ENCODE measurements at places on chromosomes 7 and 10.

GRCh38 chr10:89301721-89302445, at the start of gene IFIT2:
Gene IFIT2 (plus strand): TSS chr10:89302046. CDS start chr10:89302124, 78 bp downstream.
- DNase-seq, result no peak

DNA sequence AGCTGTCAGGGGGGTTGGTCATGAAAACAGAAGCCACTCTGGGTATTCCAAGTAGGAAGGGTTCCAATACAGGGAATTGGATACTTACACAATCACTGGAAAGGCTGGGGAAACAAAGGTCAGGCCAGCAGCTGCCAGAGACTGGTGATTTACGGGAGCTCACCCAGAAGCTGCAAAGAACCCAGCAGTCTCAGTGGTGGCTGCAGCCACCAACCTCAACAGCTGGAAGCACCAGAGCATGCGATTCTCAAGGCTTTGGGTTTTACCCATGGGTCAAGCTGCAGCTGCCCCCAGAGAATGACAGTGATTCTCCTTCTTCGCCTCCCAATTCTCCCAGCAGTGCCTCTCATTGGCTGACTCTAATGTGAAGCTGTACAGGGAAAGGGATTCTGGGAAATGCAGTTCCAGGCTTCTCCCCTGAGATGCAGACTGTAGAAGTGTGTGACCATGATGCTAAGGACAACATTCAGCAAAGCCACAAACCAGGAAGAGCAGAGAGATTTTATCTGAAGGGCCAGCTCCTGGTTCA, 107.2 kb upstream of the TCF7L2 start:
- no peak for DNase-seq

- no peak for DNase-seq
These were observed 52.1 kb downstream of the CAMK1D start for GRCh38 chr10:12401466-12401865.

DNA sequence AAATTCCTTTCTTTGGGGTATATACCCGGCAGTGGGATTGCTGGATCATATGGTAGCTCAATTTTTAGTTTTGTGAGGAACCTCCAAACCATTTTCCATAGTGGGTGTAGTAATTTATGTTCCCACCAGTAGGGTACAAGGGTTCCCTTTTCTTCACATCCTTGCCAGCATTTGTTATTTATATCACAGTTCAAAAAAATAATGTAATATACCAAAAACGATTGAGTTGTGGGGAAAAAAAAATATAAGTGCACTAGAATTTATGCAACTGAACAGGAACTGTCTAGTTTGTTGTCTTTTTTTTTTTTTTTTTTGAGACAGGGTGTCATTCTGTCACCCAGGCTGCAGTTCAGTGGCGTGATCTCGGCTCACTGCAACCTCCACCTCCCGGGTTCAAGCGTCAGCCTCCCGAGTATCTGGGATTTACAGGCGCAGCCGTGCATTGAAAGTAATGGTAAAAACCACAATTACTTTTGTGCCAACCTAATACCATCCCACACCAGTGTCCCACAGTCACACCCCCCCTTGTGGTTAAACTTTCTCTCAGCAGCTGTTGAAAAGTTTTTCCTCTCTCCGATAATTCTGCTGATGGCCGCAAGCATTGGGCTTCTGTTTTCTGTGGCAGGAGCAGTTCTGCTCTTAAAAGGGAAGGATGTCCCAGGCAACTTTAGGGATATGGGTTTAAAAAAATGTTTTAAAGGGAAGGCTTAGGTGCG, 6.8 kb upstream of the LAT2 start:
- DNase-seq, result no peak

- no peak for DNase-seq
These were observed 9.8 kb downstream of the CDHR1 start for GRCh38 chr10:84204122-84204521.

GRCh38 chr10:132240581-132240980, 53.8 kb downstream of the DPYSL4 start:
- DNase-seq, result no peak

DNA sequence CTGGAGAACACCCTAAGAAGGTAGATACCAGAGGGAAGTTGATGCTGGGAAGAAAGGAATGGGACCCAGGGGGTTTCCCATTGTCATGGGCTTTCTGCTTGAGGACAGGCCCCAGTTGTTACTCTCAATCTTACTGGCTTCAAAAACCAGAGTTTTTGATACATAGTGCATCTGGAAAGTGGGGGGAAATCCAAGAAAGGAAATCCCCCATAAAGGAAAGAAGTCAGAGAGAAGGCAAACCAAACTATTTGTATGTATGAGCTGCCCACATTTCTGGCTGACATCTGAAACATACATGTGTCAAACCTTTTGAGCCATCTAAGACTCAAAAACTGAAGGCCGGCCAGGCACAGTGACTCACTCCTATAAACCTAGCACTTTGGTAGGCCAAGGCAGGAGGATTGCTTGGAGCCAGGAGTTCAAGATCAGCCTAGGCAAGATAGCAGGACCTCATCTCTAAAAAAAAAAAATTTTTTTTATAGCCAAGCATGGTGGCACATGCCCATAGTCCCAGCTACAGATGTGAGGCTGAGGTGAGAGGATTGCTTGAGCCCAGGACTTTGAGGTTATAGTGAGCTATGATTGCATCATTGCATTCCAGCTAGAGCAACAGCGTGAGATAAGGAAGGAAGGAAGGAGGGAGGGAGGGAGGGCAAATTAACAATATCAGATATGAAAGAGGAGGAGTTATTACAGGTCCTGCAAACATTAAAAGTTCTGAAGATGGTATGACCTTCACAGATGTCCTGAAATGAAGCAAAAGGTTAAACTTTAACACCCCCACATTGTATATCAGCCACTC, 6.7 kb upstream of the COA1 start:
- DNase-seq, result no peak

DNA sequence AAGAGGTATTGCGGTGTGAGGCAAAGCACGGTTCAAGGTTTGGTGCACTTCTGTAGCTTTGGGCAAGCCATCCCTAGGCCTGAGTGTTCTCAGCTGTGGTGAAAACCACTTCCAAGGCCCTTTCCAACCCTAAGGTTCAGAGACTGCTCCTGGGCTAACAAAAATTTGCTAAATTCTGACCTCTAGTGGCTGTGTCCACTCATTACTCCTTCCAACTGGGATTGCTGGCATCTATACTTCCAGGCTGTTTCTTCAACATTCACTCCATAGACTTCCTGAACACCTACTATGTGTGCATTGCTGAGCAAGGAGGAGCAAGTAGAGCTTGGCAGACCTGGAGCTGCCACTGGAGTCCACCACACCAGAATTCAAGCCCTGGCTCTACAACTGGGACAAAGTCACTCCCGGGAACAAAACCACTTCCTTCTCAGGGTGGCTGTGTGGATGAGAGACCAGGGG, 29.3 kb upstream of the SH3PXD2A start:
- no peak for DNase-seq

GRCh38 chr7:151345576-151346469, 4.2 kb downstream of the NUB1 start:
- DNase-seq, result no peak

DNA sequence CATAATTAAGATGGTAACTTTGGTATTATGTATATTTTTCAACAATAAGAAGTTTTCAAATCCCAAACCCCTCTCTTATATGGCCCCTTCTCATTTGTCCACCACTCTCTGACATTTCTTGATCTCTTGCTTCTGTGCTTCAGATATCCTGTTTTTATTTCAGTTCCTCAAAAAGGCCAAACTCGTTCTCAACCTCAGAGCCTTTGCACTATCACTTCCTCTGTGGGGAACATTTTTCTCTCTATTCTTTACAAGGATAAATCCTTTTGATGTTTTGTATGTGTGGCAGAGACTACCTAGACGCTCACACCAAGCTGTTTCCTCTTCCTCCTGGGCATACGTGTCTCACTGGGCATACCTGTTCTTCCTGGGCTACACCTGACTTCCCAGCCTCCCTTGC, 54.2 kb upstream of the FRMD4A start:
- no peak for DNase-seq
